AG09309 (cell line): ENCODE measurements at places on chromosomes 5 and 9.

GRCh38 chr9:82535432-82535998 is 527.4 kb downstream of the RASEF start:
- DNase-seq: no peak

GRCh38 chr9:30411571-30411970 is 1972.9 kb upstream of the ACO1 start:
- no peak for DNase-seq

DNA sequence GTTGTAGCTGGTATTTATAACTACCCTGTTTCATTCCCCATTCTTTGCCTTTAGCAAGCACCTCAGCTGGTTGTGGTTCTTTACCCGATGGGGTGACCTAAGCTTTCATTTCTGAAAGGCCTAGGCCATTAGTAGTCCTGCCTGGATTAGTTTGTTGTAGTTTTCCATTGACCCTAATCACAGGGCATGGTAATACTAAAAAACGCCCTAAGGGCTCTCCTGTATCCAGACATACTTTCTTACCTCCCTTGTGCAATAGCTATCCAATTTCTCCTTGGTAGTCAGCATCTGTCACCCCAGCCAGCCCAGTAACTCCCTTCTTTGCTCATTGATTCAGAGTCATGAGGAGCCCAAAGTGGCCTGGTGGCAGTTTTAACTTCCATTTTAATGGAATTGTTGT is 24.0 kb downstream of the TMOD1 start:
- DNase-seq: peak; percentile 41

GRCh38 chr5:116492776-116493175 is 81.8 kb downstream of the SEMA6A start:
- no peak for DNase-seq

DNA sequence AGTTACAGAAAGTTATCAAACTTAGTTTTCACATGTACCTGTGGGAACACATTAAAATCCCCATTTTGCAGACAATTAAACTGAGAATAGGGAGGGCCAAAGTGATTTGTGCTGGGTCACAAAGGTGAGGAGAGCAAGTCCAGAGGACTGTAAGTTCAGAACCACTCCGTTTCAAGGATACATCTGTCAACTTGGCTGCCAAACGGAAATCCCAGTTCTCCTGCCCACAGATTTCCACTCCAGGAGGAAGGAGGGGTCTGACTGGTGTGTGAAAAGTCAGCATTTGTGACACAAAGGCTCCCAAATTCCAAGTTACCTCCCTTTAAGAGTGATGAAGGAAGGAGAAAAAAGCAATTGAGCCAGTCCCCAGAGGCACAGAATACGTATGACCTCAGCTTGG is 42.3 kb downstream of the PRELID2 start:
- DNase-seq: no peak

DNA sequence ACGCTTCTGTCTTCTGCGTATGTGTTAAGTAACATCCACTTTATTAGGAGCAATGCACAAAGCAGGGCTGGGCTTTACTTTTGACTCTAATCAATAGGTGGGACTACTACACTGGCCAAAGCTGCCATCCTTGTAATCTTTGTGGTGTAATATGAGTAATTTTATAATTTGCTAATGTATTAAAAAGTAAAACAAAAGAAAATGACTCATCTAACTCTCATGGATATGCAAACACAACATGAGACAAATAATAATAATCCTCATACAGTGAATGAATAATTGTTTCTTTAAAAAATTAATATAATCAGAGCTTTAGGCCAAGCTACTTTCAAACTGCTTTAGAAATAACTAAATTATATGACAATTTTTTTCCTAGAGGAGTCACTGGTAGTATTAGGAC is 90.7 kb downstream of the NR3C1 start:
- DNase-seq: no peak

DNA sequence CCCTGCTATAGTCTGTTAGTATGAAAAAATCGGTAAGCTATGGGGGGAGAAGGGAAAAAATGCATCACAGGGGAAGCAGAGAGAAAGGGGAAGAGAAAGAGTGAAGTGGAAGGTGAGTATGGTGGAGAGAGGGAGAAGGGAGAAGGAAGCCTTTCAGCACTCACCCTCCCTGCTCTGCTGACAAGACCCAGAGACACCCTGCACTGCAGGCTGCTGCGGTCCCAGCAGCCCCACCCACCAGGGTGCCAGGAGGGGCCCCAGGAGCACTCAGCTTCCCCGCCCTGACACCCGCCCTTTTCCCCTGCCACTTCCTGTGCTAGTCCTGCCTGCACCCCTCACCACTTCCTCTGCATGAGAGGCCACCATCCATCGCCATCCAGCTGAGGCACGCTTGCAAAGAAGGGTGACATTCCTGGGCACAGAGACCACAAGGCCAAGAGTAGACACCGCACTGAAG is 12.7 kb downstream of the STK10 start:
- DNase-seq: no peak

- DNase-seq: no peak
Measured at GRCh38 chr9:131039129-131039954, 30.4 kb downstream of the LAMC3 start.

DNA sequence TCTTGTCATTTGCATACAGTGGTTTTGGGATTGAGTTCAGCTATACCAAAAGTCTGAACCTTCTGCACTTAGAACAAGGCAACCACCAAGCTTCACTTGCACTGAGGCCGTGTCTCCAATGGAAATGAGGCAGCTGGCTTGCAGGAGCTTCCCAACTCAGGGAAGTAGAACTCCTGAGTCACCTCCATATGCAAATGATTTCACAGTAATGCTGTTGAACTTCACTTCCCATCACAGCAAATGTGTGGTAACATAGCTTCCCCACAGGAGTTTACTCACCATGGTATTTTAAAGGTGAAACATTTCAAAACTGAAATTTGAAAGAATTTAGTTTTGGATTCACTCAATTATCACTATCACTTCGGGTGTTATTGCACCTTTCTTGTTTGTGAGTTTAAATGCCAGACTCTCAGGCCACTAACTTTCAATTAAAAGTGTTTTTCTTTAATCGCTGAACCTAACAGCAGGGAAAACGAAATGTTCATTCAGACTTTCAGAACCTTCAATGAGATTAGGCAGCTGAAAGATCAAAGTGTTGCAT is 9.0 kb downstream of the CD274 start:
- no peak for DNase-seq

DNA sequence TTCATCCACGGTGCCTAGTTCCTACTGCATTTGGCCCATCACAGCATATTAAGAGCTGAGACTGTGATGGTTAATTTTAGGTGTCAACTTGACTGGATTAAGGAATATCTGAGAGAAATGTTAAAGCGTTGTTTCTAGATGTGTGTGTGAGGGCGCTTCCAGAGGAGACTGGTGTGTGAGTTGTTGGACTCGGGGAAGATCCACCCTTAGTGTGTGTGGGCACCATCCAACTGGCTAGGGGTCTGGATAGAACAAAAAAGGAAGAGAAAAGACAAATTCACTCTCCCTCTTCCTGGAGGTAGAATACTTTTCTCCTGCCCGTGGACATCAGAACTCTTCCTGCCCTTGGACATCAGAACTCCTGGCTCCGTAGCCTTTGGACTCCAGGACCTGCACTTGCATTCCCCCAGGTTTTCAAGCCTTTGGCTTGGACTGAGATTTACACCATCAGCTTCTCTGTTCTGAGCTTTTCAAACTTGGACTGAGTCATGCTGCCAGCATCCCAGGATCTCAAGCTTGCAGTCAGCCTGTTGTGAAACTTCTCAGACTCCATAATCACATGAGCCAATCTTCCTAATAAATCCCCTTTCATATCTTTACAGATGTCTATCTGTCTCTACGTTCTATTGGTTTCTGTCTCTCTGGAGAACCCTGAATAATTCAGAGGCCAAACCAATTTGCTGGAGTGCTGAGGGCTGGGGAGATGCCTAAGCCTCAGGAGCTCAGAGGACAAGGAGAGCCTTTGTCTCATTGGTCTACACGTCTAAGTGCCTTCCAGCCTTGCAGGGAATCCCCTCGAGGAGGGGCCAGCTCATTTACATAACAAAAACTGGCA is 164.5 kb downstream of the DCP2 start:
- peak; percentile 90 for DNase-seq

- no peak for DNase-seq
Measured at GRCh38 chr5:124341066-124341858, 405.2 kb downstream of the ZNF608 start.

GRCh38 chr9:106962615-106963363 is 99.8 kb downstream of the ZNF462 start:
- DNase-seq: no peak

DNA sequence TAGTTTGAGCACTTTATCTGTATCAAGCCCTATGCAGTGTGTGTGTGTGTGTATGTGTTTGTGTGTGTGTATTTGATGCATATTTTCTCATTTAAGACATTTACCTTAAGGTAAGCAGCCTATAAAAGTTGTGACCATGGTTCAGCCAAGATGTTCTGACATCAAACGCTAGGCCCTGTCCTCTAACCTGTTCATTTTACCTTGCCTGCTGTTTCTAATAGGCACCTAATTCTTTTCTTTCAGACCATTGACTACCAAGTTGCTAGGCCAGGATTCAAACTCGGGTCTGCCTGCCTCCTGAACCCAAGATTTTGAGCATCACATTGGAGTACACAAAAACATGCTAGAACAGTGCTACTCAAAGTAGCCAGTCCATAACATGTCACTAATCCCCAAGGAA is 274.5 kb downstream of the PLK2 start:
- no peak for DNase-seq

GRCh38 chr9:27090231-27090630 is 18.8 kb upstream of the TEK start:
- no peak for DNase-seq

GRCh38 chr5:160547872-160548271 is 126.2 kb downstream of the PTTG1 start:
- no peak for DNase-seq

- DNase-seq: no peak
Measured at GRCh38 chr9:6132650-6133049, 83.0 kb upstream of the IL33 start.

GRCh38 chr5:14806456-14806855 is 65.1 kb downstream of the ANKH start:
- peak; percentile 90 for DNase-seq

DNA sequence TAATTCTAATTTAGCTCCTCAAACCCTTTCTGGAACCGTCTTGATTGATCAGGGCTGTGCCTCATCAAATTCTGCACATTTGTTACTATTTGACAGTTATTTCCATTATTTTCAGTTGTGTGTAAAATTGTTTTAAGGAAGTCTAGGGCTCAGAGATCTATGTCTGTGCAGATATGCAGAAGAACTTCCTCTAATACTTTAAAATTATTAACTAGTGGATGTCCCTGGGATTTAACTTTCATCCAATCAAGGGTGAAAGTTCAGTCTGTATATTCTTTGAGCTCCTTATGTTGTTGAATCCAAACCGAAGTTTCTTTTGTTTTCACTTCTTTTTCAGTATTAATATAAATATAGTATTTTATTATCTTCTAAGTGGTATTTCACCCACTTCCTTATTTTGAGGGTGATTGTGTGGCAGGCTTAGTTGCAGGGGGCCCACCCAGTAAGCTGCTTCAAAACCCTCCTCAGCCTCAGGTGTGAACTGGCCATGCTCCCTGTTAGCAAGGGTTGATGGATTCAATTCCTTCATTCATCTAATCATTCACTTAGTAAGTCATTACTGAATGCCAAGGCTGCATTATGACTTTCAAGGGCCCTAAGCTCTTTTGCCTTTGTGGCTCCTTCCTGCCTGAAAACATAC is 2.1 kb upstream of the CAMLG start:
- DNase-seq: no peak

DNA sequence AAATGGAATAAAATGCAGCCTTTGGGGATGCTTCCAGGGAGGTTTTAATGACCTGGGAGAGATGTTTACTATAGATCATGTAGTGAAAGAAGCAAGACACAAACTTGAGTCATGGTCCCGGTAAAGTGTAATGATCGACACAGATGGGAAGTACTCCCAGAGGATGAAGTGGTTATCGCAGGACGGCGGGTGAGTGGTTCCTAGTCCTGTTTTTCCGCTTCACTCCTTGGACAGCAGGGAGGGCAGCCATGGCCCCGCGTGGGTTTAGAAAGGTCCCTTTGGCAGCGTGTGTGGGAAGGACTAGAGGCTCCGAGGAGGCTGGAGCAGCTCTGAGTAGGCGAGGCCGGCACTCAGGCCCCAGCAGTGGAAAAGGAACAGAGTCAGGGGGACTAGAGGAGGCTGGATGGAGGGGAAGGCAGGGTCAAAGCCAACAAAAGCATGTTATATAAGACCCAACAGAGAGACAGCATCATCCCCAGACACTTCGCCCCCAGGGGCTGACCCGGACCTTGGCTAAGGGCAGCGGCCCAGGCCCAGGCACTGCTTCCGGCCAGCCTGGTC is 49.2 kb upstream of the STXBP1 start:
- DNase-seq: no peak

DNA sequence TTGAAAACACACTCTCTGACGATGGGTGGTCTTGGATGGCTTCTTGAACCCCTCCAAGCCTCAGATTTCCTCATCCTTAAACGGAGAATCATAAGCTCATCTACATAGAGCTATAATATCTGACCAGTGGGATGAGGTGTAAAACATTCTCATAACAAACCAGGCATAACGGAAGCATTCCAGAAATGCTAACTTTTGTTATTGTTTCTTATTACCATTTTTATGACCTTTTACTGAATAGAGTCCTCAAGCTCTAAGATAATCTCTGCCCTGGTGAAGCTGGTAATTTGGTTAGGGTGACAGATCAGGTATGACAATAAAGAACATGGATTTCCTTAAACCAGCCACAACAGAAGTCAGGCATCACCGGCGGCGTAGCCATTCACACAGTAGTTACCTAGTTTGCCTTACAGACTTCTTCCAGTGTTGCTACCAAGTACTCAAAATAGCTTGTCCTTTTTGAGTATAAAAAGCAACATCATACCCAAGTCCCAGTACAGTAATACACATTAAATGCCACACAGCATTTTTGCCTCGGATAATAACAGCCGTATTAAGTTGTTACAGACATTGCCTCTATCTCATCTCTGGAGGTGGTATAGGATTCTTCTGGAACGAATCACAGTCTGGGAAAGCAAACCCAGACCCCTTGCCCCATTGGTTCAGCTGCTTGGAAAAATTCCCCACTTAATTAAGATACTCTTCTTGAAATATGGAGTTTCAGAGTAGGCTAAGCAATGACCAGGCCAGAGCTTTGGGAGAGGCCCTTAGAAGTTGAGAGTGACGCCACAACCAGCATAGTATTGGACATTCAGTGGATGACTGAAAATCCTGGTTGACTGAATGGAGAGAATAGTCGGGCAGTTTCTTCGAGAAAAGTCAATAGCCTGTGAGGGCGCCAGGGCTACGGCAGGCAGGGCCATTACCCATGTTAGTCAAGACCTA is 252.5 kb downstream of the SLIT3 start:
- no peak for DNase-seq
